Camera-type eye (tissue), 1 donor: ENCODE measurements at places on chromosomes 3 and 15. TPM values are rescaled to one million over a fixed set of nuclear protein-coding genes. Genes with fewer than 3 reads are reported as not detected.

The MUSTN1 gene
- total RNA-seq = 12.0 TPM

The GYG1 gene
- total RNA-seq = 19.4 TPM

The ANKRD34C gene
- 0.22 TPM for total RNA-seq

The GOLGA8H gene
- total RNA-seq = 1.8 TPM

The ROPN1 gene
- not detected for total RNA-seq

The DUOXA1 gene
- total RNA-seq = 2.0 TPM
